T-helper 1 cell (primary cell): ENCODE measurements at places on chromosomes 7 and 10.

DNA sequence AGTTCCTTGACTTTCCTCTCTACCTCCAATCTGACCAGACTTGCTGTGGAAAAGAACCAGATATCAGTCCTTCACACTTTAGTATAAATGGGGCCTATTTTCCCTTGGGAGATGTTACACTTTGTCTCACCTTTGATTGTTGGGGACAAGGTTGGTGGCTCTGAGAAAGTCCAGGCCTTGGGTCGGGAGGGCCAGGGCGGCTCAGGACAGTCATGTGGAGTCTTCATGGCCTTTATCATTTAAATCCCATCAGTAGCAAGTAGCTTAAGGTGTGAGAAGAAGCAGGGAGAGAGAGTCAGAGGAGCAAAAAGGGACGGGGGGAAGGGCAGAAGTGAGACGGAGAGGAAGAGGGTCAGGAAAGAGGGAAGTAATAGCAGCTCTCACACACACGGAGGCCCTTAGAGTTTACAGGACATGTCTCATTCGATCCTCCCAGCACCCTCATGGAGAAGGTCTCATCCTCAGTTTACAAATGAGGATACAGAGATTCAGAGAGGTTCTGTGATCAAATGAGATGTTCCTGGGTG is 40.5 kb downstream of the TBATA start:
- DNase-seq = no peak

- DNase-seq = no peak
Observed at GRCh38 chr7:148204639-148205304, 385.8 kb upstream of the C7orf33 start.

- DNase-seq = no peak
Observed at GRCh38 chr7:111622084-111622483, 59.8 kb upstream of the IMMP2L start.

DNA sequence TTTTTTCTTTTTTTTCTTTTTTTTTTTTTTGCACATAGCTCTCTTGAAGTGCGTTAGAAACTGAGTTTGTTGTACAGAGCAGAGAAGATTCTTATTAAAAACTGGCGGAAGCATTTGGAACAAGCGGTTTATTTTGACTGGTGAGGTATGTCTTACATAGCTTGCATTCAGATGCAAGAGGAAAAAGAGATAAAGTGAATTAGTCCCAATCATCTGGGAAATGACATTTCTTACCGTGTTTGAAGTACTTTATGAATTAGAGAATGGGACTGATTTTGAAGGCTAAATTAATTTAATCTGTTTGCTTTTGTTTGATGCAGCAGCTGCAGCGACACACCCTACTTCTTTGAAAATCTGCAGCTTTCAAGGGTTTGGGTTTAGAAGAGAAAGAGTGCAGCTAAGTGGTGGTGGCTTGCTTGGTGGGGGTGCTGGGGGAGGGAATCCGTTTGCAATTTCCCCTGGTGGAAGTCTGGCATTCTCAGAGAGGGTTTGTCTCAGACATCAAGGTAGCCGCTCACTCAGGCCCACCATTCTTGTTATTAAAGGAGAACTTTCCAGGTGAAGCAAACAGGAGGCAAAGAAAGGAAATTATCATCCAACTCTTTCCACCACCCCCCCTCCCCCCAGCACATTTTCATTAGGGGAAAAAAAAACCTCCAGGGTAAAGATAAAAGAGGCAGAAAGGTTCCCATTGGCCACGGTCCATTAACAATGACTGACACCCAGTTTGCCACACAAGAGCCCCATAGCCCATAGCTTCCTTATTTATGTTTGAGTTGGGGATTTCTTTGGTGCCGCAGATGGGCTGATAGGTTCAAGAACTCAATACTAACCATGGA is 231.7 kb downstream of the SKIDA1 start:
- DNase-seq = no peak

DNA sequence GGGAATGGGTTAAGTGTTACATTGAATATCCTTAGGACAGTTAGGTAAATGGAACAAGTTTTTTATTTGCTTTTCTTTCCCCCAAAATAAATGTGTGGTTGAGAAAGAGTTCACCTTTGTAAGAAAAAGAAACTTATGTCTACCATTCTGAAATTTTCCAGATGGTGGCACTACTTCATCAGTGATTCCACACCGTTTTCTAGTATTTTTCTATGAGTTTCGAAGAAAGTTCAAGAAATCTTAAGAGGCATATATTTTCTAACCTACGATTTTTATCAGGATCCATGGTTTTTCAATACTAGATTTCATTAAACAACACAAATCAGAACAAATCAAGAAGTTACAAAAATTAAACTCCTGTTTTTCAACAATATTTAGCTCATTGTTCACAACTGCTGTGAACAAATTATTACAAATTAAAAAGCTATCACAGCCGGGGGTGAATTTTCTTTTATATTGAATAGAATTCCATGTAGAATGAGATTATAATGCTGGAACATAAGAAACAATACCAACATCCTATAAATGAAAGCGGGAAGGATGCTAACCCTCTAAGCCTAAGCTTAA is 163.1 kb upstream of the NPVF start:
- DNase-seq = no peak

DNA sequence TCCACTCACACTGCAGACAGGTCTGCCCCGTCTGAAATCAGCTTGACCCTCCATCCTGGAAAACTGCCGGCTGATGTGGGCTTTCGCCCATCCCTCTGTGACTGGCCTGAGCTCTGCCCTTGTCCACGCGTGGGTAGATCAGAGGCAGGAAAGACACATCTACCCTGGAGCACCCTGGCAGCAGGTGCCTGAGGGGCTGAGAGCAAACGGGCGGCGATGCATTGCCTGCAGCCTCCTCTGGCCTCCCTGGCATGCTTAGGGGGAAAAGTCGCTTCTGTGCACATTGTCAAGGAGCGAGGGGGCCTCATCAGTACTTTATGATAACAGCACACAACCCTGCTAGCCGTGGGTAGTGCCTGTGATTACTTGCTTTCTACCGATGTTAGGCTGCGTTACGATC is 109.4 kb downstream of the ADARB2 start:
- no peak for DNase-seq

DNA sequence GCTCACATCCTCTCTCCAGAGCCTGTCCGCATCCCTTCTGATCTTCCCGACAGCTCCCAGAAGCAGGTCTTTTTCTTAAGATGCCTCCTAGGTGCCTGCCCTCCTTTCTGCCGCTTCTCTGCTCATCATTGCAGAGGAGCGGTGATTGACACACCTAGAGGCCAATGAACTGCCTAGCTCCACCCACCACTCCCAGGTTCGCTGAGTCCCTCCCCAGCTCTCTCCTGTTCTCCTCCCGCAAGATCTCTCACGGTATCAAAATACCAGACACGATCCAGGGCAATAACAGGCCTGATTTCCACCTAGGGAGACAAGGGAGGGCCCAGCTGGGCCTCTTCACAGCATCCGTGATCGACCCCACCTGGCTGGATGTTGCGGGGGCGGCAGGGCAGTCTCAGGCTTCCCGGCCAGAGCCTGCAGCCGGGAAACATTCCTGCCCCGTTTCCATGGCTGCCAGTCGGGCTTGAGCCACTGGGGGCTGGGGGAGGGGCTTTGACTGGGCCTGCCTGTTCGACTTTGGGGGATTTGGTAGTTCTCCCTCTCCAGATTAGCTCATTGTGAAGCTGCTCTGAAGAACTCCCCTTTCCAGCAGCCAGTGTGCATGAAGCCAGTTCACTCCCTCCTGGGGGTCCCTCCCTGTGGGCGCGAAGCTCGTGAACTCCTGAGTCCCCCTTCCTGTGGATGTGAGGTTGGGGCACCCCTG is 373.5 kb downstream of the RPS24 start:
- peak; percentile 28 for DNase-seq

DNA sequence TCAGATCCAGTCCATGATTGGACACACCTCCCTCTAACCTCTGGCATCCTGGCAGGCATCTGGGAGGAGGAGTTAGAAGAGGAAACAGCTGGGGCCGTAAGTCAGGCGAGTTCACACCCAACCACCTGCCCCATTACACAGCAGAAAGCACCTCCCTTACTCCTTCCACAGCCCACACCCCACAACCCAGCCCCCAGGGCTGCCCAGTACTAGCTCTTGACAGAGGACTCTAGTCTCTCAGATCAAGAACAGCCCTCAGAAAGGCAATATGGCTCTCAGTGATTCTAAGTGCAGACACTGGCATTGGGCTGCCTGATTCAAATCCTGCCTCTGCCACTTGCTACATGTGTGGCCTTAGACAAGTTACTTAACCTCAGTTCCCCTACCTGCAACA is 34.1 kb downstream of the KCNMA1 start:
- no peak for DNase-seq

GRCh38 chr10:110742801-110743200 is 98.7 kb downstream of the RBM20 start:
- no peak for DNase-seq

DNA sequence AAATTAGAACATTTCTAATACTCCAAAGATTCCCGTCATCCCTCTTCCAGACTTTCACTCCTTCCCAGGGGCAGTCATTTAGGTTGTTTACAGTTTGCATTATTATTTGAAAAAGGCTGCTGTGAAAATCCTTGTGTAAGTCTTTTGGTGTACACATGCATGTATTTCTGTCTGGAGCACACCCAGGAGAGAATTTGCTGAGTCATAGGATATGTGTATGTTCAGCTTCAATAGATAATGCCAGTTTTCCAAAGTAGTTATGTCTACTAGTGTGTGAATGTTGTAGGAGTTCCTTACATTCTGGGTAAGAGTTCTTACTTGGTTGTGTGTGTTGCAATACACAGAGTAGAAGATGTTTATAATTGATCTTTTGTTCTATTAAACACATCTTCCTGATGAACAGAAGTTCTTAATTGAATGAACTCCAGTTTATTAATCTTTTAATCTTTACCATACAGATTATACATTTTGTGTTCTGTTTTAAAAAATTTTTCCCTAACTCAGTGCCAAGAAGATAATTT is 25.3 kb downstream of the CROT start:
- no peak for DNase-seq

GRCh38 chr7:121578669-121579068 is 182.6 kb upstream of the FAM3C start:
- no peak for DNase-seq

GRCh38 chr7:106064771-106065574 is 47.1 kb downstream of the SYPL1 start:
- no peak for DNase-seq

DNA sequence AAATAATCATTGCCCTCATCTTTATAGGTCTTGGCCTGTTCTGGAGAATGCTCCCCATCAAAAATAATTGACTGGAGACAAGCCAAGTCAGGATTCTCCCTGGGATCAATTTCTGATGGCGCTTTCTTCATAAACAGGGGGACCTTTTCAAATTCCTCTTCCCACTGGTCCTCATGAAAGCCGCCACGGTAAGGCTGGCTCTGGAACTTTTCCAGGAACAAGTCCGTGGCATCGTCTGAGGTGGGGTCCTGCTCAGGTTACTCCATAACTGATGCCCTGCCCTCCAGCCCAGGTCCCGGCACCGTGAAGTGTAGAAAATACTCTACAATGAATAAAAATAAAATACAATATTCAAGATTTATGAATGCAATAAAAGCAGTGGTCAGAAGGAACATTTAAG is 79.4 kb upstream of the IGFBP3 start:
- no peak for DNase-seq

- no peak for DNase-seq
Observed at GRCh38 chr10:61752111-61753011, 89.6 kb downstream of the CABCOCO1 start.

GRCh38 chr10:110979611-110980010 is 60.2 kb downstream of the SHOC2 start:
- DNase-seq = no peak

DNA sequence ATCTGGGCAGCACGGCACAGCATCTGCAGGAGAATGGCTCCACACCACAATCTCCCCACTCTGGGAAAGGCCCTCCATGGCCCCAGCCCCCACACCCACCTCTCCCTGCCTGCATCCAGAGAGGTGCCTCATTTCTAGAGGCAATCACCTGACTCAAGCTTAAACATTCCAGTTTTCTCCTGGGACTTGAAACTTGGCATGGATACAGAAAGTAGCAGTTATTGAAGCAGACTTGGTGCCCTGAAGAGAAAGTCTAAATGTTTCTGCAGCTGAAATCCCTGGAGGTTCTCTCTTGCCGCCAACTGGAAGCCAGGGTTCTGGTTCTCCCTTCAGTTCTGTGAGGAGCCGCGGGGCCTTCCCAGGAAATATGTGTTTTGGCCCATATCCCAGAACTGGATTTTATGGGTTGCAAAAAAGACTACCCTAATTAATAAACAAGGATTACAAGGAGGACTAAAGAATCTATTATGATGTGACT is 122.8 kb downstream of the SKIDA1 start:
- DNase-seq = no peak

DNA sequence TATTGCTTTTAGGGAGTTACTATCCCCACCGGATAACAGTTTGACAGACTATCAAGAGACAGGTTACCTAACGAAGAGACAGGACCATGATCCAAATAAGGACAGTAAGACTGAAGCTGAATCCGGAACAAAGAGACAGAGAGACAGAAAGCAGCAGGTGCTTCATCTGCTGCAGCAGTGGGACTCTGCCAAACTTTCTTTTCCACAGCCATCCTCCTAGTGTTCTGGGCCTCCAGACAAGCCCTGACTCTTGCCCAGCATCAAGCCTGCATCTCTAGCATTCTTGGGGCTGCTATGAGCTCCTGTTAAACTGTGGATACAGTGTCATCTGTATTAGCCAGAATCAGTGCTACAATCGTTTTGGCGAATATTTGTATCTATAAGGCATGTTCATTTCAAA is 761.7 kb downstream of the GRID1 start:
- DNase-seq = no peak

DNA sequence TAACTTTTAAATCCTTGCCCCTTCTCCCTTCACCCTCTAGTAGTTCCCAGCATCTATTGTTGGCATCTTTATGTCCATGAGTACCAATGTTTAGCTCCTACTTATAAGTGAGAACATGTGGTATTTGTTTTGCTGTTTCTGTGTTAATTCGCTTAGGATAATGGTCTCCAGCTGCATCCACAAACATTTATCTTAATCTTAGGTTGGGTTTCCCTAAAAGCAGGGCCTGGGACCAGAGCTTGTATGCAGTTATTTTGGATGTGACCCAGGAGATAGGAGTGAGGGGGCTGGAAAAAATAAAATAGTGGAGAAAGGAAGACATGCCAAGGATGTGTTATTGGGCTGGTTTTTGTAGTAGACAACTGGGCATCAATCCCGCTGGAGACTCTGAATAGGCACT is 571.8 kb downstream of the CCSER2 start:
- DNase-seq = no peak

- no peak for DNase-seq
Observed at GRCh38 chr10:93062514-93063143, 2.0 kb downstream of the CYP26C1 start.

DNA sequence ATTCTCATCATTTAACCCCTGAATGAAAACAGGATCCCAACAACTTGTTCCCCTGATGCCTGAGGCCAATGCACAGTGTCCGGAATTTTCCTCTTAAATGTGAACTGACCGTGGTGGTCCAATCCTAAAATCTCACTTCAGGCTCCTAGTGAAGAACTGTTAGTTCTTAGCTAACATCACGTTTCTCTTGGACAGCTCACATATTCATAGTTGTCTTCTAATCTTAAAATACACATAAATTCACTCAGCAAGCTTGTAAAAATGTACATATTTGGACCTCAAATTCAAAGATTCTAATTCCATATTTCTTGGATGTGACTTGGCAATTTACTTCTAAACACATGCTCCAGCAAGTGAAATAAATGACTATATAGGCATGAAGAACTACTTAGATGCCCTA is 297.2 kb downstream of the PCDH15 start:
- no peak for DNase-seq
